T follicular helper cell (primary cell): ENCODE measurements at places on chromosomes 3 and 15.
A peak's percentile ranks its signal among the peaks of the same experiment; 100 is the strongest.

GRCh38 chr3:42247576-42248027 is 18.4 kb downstream of the CCK start:
- peak; percentile 48 for DNase-seq

- DNase-seq: no peak
Observed at GRCh38 chr3:10949197-10949596, 43.4 kb upstream of the SLC6A1 start.

GRCh38 chr15:90004252-90004651 is 3.1 kb downstream of the ZNF710 start:
- no peak for DNase-seq

- no peak for DNase-seq
Observed at GRCh38 chr3:38542401-38543298, 46.5 kb downstream of the EXOG start.

- DNase-seq: no peak
Observed at GRCh38 chr15:83873966-83874365, 220.0 kb downstream of the ADAMTSL3 start.

GRCh38 chr15:67253549-67254237 is 768 bp downstream of the AAGAB start:
- no peak for DNase-seq

- DNase-seq: no peak
Observed at GRCh38 chr3:98705694-98706093, 57.4 kb upstream of the ST3GAL6 start.

DNA sequence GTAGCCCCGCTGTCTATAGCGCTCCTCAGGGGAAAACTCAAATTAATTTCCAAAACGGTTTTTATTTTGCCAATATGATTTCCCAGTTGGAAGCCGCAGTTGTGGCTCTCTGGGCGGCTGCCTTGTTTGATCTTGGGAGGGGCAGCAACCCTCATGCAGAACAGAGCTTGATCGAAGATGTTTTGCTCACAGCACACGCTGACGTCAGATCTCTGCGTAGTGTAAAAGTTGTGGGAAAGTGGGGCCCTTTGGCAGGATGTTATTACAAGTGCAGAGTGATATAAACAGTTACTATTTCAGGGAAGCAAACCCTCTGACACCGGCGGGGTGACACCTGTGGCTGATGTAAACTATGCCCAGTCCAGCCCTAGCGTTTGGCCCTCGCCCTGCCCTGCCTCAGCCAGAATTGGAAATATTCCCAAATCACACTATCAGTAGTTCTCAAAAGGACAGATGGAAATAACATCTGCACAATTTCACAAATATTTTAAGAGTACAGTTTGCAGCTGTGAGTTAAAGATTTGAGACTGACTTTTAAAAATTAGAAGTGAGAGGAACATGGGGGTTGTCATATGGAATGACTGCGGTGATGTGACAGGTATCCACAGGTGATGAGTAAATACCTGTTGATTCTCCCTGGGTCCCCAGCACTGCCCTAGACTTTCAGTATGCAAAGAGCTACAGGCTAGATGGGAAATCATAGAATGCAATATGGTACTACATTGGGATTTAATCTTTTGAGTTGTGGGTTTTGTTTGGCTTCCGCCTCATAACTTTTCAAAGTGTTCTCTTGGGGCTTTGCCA is 1.7 kb downstream of the SYNM start:
- peak; percentile 11 for DNase-seq

GRCh38 chr3:49181351-49181750 is 10.0 kb downstream of the KLHDC8B start:
- DNase-seq: no peak

DNA sequence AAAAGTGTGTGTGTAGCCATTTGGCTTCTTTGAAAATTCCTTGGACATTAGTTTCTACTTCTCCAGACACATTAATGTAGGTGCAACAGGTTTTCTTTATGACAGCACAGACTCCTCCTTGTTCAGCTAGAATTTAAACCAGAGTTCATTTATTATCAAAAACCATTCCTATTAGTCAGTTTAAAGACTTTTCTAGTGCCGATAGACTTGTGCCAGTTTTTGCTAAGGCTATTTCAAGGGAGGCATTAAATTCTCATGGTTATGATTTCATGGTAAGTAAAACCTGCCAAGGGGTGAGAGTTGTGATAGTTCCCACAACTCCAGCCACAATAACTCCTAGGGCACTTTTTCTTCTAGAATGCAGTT is 20.6 kb upstream of the SENP7 start:
- no peak for DNase-seq

DNA sequence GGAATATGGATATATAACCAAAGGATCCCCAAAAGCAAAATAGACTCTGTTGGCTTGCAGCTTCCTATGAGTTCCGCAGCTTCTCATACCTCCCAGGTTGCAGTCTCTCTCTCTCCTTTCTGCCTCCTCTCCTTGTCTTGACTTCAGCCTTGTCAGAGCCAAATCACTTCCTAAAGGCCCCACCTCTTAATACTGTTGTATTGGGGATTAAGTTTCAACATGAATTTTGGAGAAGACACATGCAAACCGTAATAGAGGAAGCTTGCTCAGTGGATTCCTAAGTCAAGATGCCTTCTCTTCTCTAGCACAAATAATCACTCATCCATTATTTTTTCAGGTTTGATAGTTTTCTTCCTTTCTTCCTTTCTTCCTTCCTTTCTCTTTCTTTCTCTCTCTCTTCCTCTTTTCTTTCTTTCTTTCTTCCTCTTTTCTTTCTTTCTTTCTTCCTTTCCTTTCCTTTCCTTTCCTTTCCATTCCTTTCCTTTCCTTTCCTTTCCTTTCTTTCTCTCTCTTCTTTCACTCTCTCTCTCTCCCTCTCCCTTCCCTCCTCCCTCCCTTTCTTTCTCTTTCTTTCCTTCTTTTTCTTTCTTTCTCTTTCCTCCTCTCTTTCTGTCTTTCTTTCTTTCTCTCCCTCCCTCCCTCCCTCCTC is 411.3 kb upstream of the TPM1 start:
- no peak for DNase-seq

GRCh38 chr3:42849017-42849416 is 26.7 kb downstream of the CYP8B1 start:
- no peak for DNase-seq

DNA sequence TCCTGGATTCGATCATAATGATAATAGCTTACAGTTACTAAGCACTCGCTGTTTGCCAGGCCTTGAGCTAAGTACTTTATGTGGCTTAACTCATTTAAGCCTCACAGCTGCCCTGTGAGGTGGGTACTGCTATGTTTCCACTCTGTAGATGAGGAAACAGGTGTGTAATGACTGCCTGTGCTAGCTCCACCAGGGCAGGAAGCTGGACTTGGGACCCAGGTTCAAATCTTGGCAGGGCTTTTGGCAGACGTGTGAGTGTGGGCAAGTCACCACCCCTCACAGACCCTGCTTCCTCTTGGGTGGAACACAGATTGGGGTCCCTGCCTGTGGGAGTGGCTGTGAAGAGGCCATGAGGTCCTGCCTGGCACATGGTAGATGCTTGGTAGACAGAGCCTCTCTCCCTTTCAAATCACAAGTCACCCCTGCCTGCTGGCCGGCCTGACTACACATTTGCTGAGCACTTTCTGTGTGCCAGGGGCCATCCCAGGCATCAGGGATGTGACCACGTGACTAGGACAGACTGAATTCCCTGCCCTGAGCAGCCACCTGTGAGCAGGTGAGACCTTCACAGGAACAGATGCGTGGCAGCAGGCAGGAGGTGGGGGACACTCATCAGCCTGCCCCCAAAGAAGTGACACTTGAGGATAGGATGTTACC is 3.7 kb downstream of the EFCC1 start:
- no peak for DNase-seq

DNA sequence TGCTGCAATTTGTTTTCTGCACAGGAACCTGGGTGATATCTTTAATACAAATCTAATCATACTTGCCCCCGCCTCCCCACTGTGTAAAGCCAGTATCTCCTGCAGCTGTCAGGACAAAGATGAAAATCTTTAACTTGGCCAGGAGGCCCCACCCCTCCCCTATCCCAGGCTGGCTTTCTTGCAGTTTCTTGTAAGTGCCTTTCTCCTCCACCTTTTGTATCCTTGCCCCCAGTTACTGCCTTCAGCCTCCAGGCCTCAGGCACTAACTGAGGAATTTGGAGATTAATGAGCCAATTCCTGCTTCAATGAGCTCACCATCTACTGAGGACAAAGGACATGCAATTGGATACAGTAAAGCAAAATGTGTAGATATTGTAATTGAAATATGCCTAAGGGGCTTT is 6.5 kb downstream of the GCSAM start:
- DNase-seq: no peak

DNA sequence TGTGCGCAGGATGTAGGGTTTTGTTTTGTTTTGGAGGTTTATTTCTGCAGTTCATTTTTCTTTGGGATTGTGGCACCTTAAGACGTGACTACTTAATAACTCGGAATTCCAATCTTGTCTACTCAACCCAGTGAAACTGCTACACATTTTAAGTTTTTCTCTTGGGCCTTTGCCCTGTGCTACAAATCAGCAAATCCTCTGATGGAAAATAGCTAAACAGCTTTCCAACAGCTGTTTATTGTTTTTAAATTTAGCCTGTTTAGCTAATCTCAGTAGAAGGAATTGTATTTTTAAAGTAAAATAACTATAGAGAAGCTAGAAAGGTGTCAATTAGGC is 48.4 kb downstream of the OPA1 start:
- no peak for DNase-seq
